Keratinocyte (primary cell): ENCODE measurements at places on chromosomes 7 and 10.

- no peak for DNase-seq
Measured at GRCh38 chr7:44489955-44490350, 505 bp downstream of the NUDCD3 start.

- DNase-seq, result no peak
Measured at GRCh38 chr10:43215758-43216455, 51.0 kb downstream of the RASGEF1A start.

DNA sequence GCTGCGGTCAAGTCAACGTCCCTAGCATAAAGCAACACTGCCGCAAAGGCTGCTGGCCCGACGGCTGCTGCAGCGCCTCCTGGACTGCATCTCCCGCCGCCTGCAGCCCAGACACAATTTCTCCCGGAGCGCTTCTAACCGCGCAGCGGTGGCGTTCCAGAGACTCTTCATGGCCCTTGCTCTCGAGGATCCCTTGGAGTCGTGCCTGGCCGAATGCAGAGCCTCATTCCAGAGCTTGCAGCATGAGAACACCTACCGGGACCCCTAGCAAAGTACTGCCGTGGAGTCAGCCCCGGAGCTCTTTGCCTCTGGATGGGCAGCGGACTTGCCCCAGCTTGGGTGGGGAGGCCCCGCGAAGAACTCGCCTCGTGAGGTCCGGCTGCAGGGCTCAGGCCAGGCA is 79.7 kb upstream of the ZNF32 start:
- DNase-seq, result no peak

DNA sequence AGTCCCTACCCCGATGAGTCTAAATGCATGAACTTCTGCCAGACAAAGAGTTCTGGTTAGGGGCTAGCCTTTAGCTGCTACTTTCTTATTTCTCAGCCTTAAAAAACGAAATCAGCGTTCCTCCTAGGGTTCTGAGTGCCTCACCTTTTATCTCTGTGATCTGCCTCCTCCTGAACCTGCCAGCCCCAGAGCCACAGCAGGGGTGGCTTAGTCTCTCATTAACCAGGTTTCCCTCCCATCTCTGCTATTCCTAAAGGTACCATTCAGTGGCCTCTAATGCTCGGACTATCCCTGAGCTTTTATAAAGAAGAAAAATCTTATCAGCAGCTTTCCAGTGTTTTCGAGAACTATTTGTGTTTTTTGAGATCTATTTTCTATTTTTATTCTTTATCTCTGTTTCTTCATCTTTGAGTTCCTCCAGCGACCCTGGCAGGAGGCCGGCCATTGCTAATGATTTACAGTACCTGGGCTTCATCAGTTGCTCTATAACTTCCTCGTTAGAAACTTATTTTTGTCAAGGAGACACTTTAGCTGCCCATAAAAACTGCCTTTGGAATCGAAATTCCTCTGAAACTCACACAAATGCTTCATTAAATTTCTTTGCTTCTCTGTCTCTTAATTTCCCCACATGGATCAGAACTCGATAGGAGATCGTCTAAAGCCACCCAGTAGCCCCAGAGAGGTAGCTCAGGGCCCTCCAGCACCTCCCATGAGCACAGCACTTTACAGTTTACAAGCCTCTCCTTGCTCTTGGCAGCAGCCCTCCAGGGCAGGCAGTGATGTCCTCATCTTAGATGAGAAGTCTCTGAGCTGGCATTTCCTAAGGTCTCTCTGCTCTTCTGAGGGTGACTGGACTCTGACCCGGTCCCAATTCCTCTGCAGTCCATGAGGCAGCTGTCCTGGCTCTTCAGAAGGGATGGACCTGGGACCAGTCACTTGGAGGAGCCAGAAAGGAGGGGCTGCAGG is 149.1 kb downstream of the EBF3 start:
- no peak for DNase-seq

DNA sequence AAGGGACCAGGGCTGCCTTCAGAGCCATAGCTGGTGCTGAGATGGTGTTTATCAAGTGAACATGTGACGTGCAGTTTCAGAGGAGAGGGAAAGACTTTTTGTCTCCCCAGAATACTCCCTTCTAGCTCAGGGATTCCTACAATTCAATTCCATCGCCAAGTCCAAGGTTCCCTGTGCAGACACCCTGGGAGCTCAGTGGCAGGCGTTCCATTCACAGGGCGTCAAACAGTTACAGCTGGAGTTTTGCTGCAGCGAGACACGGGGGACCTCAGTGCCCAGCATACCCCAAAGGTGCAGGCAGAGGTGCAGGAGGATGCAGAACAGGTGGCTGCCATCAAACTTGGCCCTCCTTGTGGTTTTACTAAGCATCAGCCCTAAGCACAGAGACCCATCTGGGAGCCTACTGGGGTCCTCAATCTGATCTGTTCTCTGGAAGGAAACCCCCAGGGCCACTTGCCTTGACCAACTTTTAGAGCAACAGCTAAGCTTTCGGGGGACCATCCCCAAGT is 846 bp upstream of the CALML5 start:
- DNase-seq, result no peak

DNA sequence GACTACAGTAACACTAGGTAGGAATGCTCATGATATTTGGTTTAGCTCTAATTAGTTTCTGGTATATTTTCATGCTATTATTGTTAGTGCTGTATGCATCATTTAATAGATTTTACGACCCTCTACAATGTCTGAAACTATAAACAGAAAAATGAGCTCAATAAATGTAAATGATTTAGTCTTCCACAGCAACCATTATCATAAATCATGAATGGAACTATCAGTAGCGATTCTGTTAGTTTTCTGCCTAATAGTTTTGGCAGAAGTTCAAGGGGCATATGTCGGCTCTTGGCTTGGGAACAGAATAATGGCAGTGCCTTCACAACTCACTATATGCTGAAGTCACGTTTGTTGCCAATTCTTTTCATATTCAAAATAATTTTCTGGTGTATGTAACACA is 494.8 kb downstream of the PARD3 start:
- DNase-seq, result no peak

DNA sequence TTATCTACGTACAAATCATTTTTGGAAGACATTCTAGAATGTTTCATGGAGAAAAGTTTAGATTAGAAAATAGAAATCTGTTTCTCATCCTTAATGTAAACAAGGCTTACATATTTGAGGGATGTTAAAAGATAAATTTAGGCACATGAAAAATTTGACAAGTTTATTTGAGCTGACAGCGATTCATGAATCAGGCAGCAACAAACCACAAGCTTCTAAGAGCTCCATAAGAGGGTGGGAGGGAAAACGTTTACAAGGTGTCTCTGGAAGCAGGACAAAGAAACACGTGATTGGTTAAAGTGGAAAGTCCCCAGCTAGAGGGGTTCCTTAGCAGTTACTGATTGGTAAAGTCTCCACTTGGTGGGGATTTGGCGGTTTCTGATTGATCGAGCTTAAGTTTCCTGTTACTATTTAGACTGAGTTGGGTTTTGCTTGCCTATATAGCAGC is 228.9 kb upstream of the PITRM1 start:
- DNase-seq, result no peak

DNA sequence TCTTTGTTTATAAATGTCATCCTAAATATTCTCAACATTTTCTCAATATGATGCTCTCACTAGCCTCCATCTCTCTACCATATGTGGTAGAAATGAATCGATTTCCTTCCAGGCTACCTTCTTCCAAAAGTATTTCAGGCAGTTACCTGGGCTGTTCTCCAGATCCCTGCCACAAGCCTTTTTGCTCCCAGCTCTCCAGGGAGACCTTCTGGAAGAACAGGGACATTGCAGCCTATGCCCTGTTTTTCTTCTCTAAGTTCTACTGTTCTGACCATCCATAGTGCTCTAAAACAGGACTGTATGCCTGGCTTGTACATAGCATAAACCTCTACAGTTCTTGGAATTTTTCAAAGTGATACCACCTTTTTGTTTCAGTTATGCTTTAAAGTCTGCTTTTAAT is 552.8 kb downstream of the ANKRD7 start:
- DNase-seq, result no peak

- DNase-seq, result no peak
Measured at GRCh38 chr10:44172883-44173607, 211.9 kb downstream of the CXCL12 start.

- no peak for DNase-seq
Measured at GRCh38 chr10:52807803-52808202, 35.2 kb upstream of the MBL2 start.

DNA sequence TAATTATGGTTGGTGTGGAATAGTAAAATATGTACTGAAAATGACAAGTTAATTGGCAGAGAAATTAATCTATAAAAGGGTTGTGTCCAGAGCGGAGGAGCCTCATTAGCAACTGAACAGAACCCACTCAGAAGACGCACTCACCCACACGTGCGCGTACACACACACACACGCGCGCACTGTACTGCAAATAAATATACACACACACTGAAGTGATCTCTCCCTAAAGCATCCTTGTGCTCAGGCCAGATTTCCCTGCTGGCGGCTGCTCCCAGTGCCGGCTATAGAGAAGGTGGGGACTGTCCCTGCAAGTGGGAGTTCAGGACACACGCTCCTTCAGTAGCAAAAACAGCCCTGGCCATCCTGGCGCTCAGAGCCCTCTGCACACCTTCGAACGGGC is 85.2 kb downstream of the CHST15 start:
- no peak for DNase-seq

DNA sequence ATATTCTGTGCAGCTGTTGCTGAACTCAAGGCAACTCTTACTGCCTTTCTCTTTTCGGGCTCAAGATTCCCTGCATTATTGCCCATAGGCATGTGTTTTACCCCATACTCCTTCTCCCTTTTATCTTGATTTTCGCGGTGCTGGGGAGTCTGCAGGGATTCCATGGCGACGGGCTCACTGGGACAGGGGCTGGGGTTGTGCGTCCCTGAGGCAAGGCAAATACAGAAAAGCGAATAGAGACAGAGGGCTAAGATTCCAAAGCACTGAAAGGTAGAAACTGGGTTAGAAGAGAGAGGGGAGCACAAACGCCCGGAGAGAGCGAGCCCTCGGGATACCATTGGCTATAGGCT is 519 bp upstream of the RPP38 start:
- DNase-seq, result no peak

DNA sequence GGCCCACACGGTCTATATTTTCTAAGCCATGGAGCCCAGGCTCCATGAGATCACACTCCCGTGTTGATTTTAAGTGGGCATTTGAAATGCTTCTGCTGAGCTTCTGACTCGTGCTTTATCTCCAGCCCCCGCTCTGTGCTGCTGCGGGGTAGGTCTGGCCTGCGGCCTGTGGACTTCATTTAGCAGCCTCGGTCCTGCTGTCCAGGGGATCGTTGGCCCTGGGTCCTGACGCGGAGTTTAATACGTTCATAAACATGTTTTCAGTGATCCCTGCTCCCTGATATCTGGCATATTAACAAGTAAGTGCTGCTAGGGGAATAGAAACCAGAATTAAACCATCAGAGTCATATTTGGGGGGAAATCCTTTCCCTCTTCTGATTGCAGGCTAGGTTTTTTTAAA is 540.3 kb upstream of the MGMT start:
- no peak for DNase-seq

GRCh38 chr10:14703631-14704001 is 71.1 kb downstream of the FAM107B start:
- no peak for DNase-seq

DNA sequence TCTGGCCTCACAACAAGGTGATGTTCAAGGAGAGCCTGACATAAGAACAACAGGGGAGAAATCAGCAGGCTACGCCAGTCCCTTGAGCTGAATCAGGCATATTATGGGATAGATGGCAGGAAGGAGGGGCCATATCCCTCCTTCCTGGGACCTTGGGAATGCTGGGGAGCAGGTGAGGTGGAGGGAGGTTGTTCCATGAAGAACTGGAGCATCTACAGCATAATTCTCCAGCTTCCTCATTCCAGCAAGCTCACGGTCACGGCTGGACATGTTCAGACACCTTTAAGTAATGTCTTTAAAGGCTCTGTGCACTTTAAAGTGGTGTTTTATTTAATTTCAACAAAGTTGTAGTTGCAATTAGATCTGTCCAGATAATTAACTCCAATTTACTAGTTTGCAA is 780.5 kb downstream of the TYW1 start:
- DNase-seq, result no peak

DNA sequence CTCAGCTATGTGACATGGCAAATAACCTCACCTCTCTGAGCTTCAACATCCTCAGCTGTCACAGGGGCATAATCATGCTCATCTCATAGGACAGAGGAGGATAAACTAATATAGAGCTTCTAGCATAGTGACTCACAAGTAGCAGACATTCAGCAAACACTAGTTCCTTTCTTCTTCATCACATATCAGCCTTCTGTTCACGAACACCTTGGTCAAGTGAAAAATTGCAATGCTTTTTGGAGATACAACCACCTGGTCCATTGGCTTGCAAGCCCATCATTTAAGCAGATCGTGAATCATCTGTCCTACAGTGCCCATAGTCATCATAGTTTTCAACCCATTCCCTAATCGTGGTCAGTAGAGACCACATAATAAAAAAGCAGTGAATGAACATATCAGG is 277.9 kb upstream of the YAE1 start:
- no peak for DNase-seq
